ENCODE measurements at places on chromosomes 16 and 17.
A peak's percentile ranks its signal among the peaks of the same experiment; 100 is the strongest.

DNA sequence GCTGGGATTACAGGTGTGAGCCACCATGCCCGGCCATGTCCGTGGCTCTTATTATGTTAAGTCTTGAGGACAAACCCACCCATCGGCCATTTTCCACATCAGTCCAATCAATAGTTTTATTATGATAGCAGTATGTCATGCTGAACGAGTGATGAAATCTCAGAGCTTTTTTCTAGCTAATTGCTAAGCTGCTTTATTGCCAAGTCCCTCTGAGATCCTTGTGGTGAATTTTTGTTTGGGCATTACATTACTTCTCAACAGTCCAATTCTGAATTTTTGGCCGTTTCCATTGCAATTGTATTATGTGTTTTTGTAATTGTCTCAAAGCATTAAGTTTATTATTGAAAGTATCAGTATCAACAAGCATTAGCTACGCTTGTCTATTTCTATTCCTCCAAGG is 10.9 kb downstream of the RNF112 start:
- DNase-seq = no peak

GRCh38 chr17:74442670-74443515 is 11.0 kb downstream of the GPRC5C start:
- DNase-seq = no peak

DNA sequence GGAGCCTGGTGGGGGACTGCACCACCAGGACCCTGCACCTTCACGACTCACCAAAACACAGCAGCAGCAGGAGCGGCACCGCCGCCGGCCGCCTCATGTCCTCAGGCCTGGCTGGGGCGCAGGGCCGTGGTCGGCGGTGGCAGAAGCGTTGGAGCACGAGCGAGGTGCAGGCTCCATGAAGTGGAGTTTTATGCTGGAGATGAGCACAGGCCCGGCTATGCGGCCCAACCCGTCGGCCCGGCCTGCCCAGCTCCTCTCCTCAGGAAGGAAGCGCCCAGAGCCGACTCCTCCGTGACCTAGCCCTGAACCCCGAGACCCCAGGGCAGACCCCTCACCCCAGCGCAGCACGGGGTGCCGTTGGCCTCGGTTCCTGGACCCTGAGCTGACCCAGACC is at the start of gene PRSS27:
Gene PRSS27, minus strand, starts transcription at position 161 of the 394 bp plus-strand sequence. Its CDS starts 64 bp downstream, at position 97.
- DNase-seq = no peak

- DNase-seq = peak; percentile 58
Measured at GRCh38 chr17:39738983-39739884, 1.5 kb downstream of the GRB7 start.

GRCh38 chr16:81592353-81592866 is 147.8 kb downstream of the CMIP start:
- no peak for DNase-seq

- peak; percentile 93 for DNase-seq
Measured at GRCh38 chr17:50196826-50197225, 4.6 kb downstream of the COL1A1 start.

- no peak for DNase-seq
Measured at GRCh38 chr16:1542166-1542500, 8.7 kb downstream of the TMEM204 start.

- DNase-seq = peak; percentile 99
Measured at GRCh38 chr17:76370261-76370993, 14.0 kb upstream of the SPHK1 start.
